ENCODE measurements at places on chromosomes 2 and 18.
A peak's percentile ranks its signal among the peaks of the same experiment; 100 is the strongest.

GRCh38 chr18:76466410-76466991, 28.5 kb downstream of the ZNF516 start:
- no peak for DNase-seq

DNA sequence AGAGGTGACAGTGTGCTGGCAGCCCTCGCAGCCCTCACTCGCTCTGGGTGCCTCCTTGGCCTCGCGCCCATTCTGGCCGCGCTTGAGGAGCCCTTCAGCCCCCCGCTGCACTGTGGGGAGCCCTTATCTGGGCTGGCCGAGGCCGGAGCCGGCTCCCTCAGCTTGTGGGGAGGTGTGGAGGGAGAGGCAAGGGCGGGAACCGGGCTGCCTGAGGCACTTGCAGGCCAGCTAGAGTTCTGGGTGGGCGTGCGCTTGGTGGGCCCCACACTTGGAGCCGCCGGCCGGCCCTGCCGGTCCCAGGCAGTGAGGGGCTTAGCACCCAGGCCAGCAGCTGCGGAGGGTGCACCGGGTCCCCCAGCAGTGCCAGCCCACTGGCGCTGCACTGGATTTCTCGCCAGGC, 1480.9 kb upstream of the SLC39A10 start:
- DNase-seq = no peak

GRCh38 chr2:19802086-19802841, 99.5 kb downstream of the TTC32 start:
- DNase-seq = peak; percentile 9

DNA sequence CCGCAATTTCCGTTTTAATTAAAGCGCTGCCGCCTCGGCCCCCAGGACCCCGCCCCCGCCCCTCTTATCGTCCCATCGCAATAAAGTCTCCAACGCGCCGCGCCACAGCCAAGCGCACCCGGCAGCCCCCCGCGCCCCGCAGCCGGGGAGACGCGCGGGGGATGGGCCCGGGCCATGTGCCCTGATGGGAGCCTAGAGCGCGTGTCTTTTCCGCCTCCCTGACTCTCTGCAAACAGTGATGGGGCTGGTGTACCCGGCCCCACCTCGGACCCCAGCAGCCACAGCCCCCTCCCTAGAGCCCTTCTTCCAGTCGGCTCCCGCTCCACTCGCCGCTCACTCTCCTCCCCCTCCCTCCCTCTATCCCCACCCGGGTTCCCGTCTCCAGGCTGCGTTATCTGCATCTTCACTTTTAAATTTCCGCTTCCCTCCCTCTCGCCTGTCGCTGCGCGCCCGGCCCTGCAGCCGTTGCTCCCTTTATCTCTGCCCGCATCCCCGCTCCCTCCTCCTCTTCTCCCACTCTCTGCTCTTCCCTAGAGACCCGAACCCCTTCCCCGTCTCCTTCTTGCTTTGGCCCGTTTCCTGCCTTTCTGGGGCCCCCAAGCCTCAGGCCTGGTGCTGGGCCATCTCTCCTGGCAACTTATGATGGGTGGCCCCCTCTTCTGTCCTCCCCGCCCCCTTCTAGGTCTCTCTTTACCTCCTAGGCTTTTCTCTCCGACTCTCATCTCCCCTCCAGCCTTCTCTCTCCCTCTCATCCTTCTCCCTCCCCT, 524 bp upstream of the FEV start:
- no peak for DNase-seq

GRCh38 chr2:179764710-179765109, 96.7 kb downstream of the ZNF385B start:
- DNase-seq = no peak

GRCh38 chr2:40367652-40368051, 84.2 kb downstream of the SLC8A1 start:
- DNase-seq = no peak

- DNase-seq = no peak
Measured at GRCh38 chr2:195683174-195683573, 26.1 kb downstream of the SLC39A10 start.

DNA sequence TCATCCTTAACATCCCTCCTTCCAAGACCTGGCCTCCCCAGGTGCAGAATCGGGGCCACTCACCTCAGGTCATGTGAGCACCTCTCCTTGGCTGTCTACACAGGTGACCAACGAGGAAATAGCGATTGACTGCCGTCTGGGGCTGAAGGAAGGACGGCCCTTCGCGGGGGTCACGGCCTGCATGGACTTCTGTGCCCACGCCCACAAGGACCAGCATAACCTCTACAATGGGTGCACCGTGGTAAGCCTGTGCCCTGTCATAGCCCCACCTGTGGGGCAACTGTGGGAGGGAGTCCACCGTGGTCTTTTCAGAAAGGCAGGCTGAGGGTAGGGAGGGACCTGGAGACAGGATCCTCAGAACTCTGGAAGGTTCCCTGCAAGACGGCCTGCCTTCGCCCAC, 54.3 kb downstream of the BOLA3 start:
- DNase-seq = no peak

GRCh38 chr2:95005726-95006125, 19.8 kb upstream of the MAL start:
- DNase-seq = no peak

- DNase-seq = no peak
Measured at GRCh38 chr2:236123716-236124115, 44.5 kb downstream of the GBX2 start.

DNA sequence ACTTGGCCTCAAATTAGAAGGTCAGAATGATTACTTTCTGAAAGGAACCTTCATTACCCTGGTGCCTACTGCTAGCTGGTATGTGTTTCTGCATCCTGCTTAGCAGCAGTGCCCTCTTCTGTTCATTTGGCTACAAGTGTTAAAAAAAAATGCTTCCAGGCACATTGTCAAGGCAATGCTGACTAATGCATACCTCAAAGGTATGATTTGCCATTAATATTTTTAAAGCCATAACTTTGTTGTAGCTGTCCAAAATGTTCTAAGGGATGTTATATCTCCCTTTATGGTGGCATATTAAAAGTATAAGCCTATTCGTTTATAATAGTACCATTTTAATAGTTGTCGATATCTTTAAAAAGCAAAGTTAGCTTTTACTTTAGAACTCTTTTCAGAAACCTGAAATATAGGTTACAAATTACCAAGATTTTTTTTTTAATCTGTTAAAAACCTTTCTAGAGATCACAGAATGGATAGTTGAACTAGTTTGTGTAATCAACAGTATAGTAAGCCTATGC, 52.0 kb upstream of the FAM171B start:
- no peak for DNase-seq

GRCh38 chr2:127563458-127564428, 28.3 kb downstream of the MYO7B start:
- no peak for DNase-seq

- DNase-seq = no peak
Measured at GRCh38 chr2:211367293-211367692, 810.9 kb downstream of the CPS1 start.

- no peak for DNase-seq
Measured at GRCh38 chr2:127810156-127810618, 784 bp downstream of the WDR33 start.

GRCh38 chr2:168030862-168031624, 216.4 kb downstream of the STK39 start:
- no peak for DNase-seq

DNA sequence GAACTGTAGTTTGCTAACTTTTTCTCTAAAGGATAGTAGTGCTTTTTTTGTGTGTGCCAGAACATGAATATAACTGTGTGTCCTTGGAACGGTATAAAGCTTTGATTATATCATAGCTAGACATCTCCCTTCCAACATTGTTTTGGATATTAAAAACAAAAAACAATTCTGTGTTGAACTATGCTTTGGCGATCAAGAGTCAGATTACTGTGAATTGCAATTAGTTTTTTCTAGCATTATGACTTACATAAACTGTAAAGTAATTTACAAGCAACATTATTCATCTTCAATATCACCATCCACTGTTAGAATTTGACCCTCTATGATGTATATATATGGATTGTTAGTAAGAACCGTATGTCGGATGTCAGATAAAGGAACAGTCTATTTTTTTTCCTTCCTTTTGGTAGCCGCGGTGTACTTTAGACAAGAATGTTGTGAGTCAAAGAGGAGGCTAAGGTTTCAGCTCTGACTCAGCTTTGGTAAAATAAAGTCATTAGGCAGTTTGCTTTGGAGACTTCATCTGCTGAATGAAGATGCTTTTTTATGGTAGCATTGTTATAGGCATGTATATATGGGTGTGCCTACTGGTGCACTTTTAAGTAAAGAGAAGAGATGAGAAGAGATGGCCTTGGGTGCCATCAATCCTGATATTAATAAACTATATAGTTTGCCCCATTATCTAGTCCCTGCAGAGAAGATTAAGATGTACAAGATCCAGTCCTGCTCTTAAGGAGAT, 76.4 kb downstream of the LTBP1 start:
- DNase-seq = no peak

GRCh38 chr2:85994421-85994777, 105.6 kb upstream of the ST3GAL5 start:
- DNase-seq = no peak

GRCh38 chr2:27264753-27265535, 2.1 kb upstream of the SLC30A3 start:
- peak; percentile 61 for DNase-seq

GRCh38 chr2:137237055-137237454, 471.7 kb downstream of the THSD7B start:
- no peak for DNase-seq
